ENCODE measurements at places on chromosomes 4 and X.
A peak's percentile ranks its signal among the peaks of the same experiment; 100 is the strongest.

DNA sequence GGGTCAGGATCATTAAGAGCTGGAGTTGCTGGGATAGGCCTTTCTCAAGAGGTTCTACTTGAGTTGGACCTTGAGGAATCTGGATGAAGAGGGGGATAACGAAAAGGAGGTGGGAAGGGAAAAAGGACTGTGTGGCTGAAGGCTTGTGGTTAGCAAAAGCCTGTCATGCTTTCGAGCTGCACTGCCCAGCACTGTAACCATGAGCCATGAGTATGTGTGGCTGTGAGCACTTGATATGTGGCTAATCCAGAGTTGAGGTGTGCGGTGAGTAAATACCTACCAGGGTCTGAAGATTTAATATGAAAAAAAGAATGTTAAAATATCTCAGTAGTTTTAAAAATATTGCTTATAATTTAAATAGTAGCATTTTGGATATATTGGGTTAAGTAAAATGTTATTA lies 11.4 kb downstream of the TMEM165 start:
- no peak for DNase-seq

DNA sequence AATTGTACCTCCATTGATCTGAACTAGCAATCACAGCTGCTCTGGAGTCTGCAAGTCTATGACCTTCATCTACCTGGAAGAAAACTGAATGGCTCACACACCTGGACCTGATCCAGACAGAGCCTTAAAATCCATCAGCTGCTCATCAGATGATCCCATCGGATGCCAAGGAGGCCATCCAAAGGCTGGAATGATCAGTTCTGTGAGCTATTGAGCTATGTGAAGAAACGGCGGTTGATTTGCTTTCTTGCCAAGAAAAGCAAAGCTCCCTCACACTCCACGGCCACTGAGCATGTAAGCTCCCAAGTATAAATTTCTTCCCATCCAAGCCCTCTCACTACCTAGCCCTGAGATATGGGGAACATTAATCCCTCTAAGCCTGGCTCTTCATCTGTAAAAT lies 63.1 kb downstream of the RELL1 start:
- DNase-seq = no peak

DNA sequence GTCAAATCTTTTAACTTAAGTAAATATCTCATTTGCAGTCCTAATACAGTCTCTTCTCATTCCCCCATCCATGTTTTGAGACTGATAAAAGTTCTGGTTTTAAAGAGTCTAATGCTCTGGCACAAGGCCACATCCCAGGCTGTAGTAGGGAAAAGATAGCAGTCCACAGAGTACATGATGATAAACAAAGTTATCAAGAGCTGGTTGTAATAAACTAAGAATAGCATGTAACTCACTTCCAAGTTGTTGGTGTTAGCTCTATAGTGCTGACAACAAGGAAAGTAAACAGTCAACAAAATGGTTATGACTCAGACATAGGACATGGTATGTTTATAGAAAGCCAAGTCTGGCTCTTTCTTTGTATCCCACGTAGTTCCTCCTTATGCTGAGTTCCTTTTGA lies 21.8 kb upstream of the AREG start:
- no peak for DNase-seq

- DNase-seq = no peak
These were observed 54.2 kb downstream of the ENOX2 start for GRCh38 chrX:130848763-130849162.

- no peak for DNase-seq
These were observed 229.0 kb downstream of the PPARGC1A start for GRCh38 chr4:23660865-23661264.

DNA sequence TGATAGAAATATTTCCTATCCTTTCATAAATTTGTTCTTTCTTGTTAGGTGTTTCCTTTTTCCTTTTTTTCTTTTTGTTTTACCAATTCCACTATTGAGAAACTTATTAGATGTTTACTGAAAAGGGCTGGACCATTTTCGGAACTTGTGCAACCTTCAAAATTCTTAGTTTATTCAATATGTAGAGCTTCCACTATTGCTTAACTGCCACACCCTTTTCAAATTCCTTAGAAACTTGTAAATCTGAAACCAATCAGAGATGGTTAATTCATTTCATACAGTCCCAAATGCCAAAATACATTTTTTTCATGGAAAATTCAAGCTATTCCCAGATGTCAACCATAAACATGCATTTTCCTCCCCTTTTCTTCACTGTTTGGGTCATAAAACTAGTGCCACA lies 66.1 kb upstream of the SLC39A8 start:
- DNase-seq = no peak

GRCh38 chr4:143270256-143270838 lies 66.3 kb upstream of the GAB1 start:
- DNase-seq = no peak

DNA sequence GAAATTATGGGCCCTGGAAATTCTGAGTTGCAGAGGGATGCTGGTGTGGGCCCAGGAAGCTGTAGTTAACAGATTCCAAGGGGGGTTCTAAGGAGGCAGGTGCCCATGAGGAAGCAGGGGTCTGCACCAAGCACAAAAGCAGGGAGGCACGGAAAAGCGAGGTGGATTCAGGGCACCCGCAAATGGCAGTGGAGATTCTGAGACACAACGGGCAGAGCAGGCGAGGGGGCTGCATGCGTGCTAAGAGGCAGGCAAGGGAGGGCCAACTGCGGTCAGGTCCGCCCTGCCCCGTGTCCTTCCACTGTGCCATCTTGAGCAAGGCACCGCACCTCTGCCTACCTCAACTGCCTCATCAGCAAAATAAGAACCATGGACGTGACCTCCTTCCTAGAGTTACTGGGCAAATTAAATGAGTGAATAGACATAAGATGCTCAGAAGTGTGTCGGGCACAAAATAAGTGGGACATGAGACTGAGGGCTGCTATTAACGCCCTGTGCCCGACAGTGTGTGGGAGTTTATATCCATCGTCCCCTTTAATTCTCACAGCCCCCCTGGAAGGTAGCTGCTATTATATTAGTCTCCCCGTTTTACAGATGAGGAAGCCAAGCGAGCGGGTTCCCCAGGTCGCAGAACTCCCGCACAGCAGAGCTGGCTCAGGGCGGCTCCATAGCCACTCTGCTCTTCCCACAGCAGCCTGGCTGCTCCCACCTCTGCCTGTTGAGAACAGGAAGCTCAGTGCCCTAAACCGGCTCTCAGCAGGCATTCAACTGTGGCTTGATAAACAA lies 67.6 kb downstream of the PPP2R2C start:
- no peak for DNase-seq

DNA sequence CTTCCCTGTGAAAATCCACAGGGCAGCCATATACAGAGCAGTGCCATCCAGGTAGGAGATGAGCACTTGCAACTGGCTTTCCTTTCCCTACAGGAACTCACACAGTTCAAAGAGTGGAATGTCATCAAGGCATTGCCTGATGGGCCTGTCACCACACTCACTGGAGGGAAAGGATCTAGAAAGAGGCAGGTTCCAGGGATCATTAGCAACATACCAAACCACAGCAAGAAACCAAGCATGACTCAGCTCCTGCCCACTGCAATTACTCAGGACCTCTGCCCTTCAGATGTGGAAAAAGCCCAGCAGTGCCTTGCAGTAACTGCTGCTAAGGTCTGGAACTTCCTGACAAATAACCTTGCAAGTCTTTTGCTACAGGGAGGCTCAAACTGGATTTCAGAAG lies 101.2 kb downstream of the ZNF674 start:
- DNase-seq = peak; percentile 31

DNA sequence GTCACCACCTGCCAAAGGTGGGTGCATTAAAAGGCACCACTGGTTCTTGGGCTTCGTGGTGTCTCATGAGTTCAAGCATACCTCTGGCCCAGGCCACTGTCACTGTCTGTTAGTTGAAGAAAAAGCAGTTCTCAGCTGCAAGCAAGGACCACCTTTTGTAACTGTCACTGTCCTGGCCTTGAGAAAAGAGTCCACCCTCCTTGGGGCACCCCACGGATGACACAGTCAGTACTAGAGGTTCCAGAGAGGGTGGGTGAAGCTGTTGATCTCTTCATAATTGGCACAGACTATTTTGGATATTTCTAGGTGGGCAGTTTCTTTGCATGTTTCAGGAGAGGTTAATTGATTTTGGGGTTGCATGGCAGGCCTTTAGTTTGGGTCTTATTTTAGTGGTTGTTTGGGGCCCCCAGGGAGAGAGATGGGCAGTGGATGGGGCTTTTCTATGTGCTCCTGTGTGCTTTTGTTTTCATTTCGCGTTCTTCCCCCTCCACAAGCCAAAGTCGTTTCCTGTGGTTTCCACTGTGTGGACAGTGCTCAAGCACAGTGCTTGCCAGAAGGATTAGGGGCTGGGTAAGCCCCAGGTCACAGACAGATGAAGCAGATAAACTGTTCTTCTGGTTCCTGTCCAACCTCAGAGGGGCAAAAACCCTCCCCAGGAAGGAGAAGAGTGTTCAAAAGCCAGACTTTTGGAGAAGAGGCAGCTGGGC lies 156.2 kb upstream of the PPP1R2C start:
- DNase-seq = peak; percentile 75

DNA sequence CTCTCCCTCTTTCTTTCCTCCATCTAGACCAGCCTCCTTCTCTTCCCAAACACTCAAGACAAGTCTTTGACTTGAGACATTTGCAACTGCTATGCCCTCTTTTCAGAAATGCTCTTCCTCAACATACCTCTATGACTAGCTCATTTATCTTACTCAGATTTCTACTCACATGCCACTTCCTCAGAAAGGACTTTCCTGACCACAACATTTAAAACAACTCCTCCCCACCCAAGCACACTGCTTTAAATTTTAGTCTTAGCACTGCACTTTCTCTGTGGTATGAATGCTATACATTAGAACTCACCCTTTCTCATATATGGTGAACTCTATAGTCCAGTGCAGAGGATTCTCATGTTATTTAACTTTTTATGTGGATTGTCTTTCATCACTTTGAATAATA lies 28.4 kb upstream of the SULT1E1 start:
- no peak for DNase-seq

DNA sequence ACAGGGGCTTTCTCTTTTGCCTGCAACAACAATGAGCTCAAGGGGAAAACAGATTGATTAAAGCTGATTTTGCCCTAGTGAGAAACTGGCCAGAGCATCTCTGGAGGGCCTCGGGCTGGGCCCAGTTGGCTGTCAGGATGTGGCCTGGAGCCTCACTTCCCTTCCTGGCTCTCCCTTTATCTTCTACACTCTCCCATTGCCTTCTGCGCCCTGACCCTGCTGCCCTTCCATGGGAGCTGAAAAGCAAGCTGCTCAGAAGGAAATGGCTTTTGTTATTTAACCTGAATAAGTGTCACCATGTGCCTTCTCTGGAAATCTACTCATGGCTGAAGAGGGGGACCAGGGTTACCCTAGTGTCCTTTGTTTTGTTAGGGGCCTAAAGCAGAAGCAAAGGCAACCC lies 43.8 kb downstream of the NHSL2 start:
- DNase-seq = no peak

- no peak for DNase-seq
These were observed 404.6 kb downstream of the PRDM5 start for GRCh38 chr4:120517966-120518365.

All from HL-60 (cell line).